ENCODE measurements at places on chromosomes 11 and 22.

DNA sequence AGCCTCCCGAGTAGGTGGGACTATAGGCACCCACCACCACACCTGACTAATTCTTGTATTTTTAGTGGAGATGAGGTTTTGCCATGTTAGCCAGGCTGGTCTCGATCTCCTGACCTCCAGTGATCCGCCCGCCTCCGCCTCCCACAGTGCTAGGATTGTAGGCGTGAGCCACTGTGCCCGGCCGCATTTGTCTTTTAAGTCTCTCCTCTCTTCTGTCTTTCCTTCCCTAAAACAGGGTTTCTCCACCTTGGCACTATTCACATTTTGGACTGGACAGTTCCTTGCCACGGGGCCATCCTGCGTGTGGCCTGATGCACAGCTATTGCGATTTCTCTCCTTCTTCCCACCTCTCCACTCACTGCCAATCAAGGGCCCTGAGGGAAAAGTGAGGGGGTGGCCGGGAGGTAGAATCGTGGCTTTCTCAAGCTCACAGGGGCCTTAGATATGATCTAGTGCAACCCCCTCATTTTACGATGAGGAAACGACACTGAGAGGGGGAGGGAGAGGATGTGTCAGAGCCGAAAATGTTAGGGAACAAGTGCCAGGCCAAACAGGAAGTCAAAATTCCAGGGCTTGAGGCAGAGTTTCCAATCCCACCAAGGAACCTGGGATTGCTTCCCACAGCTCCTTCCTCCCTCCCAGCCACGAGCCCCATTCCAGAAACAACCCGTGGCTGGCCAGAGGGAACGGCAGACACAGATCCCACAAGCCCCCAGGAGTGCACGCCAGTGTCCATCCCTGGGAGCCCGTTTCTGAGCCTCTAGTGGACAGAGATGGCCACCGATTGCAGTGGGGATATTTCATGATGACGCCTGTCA is 21.2 kb downstream of the SCGB1A1 start:
- DNase-seq, result peak; percentile 37

DNA sequence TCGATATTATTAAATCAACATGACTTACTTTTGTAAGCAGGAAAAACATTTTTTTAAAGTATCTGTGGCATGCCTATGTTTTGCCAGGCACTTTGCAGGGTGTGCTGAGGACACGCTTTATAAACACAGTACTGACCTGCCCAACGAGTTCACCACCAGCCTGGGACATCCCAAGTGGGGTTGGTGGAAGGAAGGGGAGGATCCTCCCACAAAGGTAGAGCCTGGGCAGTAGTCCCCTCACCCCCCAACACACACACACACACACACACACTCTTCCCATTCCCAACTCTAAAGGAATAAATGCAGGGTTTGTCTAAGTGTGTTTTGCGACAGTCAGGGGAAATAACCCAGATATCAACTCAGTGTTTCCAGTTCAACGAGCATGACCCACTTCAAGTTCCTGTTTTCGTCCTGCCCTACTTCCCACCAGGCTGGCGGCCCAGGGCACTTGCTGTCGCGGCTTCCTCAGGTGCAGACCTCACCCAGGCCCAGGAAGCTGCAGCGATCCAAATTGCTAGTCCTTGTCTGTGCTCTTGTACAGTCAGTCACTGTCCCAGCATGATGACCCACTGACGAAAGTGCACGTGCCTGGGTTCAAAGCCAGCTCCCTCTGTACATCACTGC is 3.1 kb downstream of the CERK start:
- no peak for DNase-seq

GRCh38 chr11:80502511-80502910 is 1061.7 kb upstream of the TENM4 start:
- no peak for DNase-seq

- DNase-seq, result no peak
Observed at GRCh38 chr11:111770581-111771134, 4.5 kb upstream of the PPP2R1B start.

DNA sequence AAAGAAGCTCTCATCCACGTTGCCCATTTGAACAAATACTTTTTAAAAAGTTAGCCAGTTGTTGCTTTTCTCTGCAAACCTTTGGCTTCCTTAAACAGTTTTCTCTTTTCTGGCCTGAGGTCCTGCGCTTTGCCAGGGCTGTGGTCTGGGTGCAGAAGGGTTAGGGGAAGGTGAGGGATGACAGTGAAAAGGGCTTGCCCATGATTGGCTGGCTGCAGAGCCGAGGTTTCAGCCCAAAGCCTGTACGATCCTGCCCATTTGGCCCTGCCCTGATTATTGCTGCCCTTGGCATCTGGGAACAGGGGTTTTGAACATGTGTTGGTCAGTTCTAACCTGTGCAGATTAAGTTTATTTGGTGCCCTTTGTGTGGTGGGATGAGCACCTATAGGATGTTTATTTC is 1.5 kb downstream of the INCENP start:
- DNase-seq, result peak; percentile 39

- DNase-seq, result peak; percentile 33
Observed at GRCh38 chr11:94183886-94184264, 55.2 kb downstream of the PANX1 start.

- no peak for DNase-seq
Observed at GRCh38 chr11:117953024-117953671, 23.9 kb upstream of the TMPRSS13 start.

DNA sequence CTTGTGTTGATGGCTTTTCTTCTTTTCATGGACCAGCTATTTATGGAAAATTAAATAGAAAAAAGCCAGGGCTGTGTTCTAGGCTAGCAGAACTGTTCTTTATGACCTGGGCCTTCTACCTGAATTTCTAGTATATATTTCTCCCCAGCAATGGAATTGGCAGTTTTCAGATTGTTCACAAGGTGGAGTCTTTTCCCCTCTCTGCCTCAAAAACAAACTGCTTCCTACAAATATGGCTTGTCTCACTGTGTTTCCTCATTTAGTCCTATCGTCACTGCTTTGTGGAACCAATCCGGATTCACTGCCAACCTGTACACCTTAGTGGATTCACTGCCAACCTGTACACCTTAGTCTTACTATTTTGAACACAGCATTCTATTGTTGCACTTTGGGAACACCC is 5.0 kb upstream of the APOL5 start:
- no peak for DNase-seq

DNA sequence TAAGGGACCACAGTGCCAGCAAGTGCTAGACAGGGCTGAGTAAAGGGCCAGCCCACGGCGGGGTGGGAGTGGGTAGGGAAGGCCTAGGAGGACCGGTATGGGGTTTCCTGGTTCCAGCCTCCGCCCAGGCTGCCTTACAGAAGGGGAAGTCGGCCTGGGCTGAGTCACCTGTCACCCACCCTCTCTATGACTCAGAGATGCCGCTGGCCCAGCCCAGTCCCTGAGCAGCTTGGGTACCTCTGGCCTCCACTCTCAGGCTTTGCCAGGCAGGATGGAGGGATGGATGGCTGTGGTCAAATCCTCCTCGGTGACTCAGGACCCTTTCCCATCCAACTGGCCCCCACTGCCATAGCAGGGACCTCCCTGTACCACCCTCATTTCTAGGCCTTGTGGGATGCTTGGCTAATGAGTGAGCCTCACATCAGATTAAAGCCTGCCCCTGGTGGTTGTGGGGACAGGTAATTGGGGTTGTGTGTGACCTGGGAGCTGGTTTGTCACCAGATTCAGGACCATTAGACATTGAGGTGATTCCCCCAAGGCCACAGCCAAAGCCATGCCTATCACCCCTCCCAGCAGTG is 13.9 kb downstream of the SLC35E4 start:
- DNase-seq, result no peak

GRCh38 chr11:101323997-101324396 is 194.4 kb upstream of the PGR start:
- DNase-seq, result no peak

DNA sequence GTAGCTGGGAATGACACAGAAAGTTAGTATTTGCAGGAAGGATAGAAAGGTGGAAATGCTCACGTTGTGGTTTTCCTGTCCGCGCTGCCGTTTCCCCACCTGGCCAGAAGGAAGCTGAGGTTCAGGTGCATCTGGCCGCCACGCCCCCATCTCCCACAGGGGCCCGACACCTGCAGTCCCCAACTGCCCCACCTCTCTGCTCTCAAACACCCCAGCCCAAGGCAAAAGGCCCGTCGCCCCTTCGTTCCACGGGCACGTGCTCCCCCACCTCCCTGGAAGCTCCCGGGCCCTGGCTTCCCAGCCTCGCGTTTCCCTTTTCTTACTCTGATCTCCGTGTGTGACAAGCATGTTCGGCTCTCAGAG is 985.1 kb downstream of the BRD1 start:
- DNase-seq, result no peak

- no peak for DNase-seq
Observed at GRCh38 chr22:48235744-48236143, 1473.3 kb downstream of the TBC1D22A start.

DNA sequence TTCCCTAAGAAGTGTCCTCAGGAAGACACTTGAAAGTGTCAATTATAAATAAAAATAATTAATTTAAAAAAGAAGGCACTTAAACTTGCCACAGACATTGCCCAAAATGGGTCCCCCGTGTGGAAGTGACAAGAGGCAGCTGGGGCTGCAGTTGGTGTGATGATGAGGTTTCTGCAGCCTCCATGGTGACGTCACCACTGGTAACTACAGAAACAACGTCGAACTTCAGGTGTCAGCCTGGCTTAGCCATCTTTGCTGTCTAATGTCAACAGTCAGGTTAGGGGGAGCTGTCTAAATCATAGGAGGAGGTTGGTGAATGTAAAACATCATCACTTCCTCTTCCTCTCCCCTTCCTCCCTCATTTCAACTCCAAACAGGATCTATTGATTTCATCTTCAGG is 328.6 kb downstream of the MN1 start:
- DNase-seq, result no peak

DNA sequence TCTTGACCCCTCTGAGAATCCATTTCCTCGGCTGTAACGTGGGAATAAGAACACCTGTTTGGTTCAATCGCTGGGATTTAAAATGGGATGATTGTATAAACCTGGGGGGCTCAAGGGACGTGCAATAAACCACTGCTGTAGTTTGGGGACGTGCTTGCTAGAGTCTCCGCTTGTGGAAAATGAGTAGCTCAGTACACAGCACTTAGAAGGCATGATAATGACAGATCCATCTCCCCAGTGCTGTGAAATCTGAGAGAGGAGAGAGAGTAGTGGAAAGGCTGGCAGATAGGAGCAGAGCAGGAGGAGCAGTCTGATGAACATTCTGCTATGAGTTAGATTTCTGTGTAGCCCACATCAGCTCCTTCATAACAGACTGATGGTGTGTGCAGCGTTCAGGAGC is 256.5 kb downstream of the MN1 start:
- no peak for DNase-seq

GRCh38 chr11:782264-783174 is 5.2 kb upstream of the GATD1 start:
- no peak for DNase-seq

- no peak for DNase-seq
Observed at GRCh38 chr11:115955803-115956202, 451.6 kb upstream of the CADM1 start.

DNA sequence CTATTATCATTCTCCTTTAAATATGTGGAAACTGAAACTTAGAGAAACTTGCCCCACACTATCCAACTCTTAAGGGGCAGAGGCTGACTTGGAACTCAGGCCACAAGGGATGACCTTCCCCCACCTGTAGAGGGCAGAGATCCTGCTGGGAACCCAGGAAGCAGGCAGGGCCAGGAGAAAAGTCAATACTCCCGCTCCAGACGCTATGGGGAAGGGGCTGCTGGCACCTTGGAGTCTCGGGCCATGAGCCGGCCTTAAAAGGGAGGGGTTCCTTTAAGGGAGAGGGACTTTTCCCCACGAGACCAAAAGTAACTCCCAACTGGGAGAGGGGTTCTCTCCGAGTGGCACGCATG is 620 bp upstream of the ANO5 start:
- peak; percentile 52 for DNase-seq

- peak; percentile 43 for DNase-seq
Observed at GRCh38 chr22:48531761-48532435, 1295.8 kb downstream of the BRD1 start.

DNA sequence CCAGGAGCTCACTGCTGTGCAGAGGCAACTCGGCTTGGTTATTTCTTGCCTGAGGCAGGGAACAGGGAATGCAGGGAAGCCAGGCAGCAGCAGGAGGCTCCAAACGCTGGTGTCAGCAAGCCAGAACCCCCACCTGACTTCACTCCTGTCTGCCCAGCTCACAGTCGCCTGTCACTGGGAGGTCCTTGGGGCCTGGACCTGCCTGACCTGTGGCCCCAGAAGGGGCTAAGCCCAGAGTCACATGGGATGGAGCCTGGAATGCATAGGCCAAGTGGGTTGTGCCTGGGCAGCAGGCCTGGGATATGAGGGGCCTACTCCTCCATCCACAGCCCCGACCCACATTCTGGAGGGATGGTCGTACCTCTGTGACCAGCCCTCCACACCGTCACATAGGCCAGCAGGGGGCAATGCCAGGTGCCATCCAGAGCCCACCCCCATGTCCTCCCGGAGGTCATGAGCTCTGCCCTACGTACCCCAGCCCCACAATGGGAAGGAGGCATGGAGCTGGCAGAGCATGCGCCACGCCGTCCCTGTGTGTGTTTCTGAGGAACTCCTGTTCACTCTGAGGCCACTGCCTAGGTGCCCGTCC is 5.2 kb downstream of the RASSF7 start:
- DNase-seq, result no peak

GRCh38 chr22:41619979-41620588 is 759 bp downstream of the DESI1 start:
- DNase-seq, result peak; percentile 38

DNA sequence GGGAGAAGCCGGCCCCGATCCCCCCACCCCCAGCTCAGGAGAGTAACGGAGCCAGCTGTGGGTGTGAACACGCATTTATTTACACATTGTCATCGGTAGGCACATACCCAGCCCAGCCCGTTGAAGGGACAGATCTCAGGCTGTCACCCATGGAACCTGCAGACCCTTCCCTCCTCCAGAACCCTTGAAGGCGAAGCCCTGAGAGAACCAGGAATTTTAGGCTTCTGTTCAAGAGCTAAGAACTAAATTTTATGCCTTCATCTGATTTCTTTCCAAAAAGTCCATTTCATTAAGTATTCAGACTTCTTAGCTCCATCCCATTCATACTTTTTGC is 379 bp upstream of the BRMS1 start:
- DNase-seq, result no peak

GRCh38 chr11:88384669-88385005 is 47.1 kb upstream of the CTSC start:
- DNase-seq, result no peak

DNA sequence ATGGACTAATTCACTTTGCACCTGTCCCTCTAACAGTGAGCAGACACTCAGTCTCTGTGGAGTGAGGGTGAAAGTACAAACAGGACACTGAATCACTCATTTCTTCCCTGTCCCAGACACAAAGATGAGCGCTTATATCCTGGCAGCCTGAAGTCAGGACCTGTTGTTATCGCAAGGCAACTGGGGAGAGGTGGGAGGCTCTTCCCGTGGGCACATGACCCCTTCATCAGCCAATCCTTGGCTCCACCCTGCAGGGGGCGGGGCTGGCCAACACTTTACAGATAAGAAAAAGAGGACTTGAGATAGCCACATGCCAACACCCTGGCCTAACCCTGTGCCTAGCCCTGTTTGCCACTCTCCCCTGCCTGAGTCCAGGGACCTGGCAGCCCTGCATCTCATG is 29.5 kb upstream of the TESMIN start:
- peak; percentile 54 for DNase-seq
